CD4-positive, alpha-beta T cell treated with Interleukin-17A for 1 hour (primary cell): ENCODE measurements at places on chromosomes 7 and 10.
A peak's percentile ranks its signal among the peaks of the same experiment; 100 is the strongest.

DNA sequence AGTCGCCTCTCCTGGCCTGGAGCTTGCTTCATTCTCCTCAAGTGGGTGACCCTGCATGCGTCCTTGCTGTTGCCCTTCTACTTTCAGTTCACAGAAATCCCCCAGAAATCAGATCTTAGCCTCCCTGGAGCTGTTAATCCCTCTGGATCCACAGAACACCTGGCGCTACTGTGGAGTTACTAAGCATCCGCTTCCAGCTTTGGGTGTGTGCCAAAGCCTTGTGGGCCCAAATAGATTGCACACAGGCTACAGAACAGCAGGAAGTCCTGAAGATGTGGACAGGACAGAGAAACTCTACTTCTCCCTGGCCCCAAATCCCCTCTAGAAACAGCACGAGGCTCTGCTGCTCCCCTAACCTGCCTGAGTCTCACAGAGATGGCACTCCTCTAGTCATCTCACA, 36.6 kb upstream of the PDLIM1 start:
- no peak for DNase-seq

DNA sequence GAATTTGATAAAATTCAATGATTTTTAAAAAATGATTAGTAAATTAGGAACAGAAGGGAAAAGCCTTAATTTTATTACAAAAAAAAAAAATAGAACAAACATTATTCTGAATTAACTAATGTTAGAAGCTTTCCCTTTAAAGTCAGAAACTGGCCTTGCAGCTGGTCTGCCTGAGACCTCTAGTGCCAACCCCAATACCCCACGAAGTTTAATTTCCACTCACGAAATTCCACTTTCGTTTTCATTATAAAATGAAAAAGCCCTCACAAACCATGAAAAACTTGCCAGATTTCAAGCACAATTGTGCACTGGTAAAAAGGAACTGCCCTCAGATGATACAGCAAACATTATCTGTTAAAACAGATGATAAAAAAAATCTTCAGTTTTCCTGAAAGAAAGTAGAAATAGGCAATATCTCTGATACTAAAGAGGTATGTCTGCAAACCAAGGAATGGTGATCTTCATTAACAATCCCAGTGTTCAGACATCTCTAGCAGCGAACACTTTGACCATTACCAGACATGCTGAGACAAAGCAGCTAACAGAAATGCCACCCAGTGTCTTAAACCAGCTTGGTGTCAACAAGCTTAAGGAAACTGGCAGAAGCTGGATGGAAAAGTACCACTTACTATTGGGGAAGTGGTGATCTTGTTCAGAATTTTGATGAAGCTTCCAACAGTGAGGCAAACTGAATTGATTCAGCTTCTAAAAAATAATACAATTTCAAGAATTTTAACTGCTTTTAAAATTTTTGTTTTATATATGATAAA, 80.2 kb downstream of the PALS2 start:
- no peak for DNase-seq

DNA sequence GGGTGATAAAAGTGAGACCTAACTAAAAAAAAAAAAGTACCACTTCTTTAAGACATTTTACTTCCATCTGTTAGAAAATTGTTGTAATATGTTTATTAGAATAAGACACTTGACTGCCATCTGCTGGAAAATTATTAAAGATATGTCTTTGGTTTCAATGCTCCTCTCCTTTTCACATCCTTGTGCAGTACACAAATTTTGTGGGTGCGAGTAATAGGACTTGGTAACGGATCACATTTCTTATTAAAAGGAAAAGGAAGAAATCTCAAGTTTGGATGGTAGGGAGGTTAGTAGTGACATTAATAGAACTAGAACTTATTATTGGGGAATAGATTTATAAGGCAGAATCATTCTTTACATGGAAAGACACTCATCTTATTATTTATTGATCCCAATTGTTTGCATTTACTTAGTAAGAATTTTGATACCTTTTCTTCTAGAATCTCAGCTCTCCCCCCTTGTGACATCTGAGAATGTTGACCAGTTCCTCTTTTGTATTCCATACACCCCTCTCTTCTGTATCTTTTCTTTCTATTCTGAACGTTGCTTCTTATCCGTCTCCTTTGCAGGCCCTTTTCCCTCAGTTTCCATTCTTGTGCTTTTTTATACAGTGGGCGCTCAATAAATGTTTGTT, 43.0 kb upstream of the RPA3 start:
- DNase-seq = peak; percentile 69

DNA sequence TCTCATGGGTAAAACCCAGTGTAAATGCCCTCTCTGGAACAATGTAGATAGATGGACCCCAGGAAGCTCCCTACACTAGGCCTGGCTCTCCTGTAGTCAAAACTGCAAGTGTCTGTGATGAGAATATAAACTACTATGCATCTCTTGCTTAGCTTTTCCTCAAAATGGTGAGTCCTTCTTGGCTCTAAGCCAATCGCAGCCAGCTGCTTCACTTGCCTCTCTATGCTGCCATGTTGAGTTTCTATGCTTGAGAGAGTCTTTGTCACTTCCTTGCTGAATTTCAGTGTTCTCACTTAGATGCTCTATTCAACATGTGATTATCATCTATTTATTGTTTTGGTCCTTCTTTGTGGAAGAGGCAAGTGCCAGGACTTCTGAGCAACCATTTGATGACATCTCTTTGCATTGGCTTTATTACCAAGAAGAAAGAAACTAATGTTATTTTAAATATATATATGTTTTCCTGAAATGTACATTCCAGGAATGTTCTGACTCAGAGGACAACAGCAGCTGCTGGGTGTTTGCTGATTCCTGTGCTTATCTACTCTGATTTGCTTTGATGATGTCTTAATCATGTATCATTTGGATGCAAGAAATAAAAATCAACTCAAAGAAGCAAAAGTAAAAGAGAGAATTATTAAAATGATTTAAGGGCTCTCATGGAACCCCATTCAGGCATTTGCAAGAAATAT, 16.6 kb downstream of the TAS2R40 start:
- no peak for DNase-seq

DNA sequence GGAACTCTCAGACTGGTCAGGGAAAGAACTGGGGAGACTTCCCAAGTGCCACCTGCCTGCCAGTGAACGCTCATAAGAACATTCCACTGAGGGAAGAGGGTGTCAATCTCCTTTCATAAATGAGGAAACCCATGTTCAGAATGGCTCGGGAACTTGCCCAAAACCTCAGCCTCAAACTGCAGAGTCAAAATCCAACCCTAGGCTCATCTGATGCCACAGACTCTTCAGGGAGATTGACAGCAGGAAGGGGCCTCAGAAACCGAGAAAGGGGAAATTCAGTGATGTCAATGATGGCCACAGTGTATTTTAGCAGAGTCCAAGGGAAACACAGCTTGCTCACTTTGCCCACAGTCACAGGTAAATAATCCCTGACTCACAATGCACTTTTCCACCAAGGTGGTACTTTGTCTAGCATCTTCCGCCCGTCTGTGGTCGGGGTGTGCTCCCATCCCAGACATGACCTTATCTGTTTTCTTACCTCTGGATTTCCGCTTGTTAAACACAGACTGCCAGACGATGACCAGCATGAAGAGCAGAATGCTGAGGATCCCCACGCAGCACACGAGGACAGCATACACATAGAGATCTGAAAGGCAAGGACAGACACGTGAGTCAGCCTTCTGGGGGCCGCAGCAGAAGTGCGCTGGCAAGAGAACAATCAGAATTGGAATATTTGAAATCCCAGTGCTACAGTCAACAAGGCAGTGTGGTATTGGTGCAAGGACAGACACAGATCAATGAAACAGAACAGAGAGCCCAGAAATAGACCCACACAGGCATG, 38.4 kb downstream of the VSTM4 start:
- no peak for DNase-seq

GRCh38 chr7:19304086-19304485, 158.9 kb upstream of the FERD3L start:
- no peak for DNase-seq

- DNase-seq = no peak
These were observed 29.0 kb downstream of the ZNRF2 start for GRCh38 chr7:30313348-30313747.

- no peak for DNase-seq
These were observed 27.9 kb downstream of the C7orf25 start for GRCh38 chr7:42883950-42884349.

- no peak for DNase-seq
These were observed 60.2 kb downstream of the THNSL1 start for GRCh38 chr10:25076506-25077177.

DNA sequence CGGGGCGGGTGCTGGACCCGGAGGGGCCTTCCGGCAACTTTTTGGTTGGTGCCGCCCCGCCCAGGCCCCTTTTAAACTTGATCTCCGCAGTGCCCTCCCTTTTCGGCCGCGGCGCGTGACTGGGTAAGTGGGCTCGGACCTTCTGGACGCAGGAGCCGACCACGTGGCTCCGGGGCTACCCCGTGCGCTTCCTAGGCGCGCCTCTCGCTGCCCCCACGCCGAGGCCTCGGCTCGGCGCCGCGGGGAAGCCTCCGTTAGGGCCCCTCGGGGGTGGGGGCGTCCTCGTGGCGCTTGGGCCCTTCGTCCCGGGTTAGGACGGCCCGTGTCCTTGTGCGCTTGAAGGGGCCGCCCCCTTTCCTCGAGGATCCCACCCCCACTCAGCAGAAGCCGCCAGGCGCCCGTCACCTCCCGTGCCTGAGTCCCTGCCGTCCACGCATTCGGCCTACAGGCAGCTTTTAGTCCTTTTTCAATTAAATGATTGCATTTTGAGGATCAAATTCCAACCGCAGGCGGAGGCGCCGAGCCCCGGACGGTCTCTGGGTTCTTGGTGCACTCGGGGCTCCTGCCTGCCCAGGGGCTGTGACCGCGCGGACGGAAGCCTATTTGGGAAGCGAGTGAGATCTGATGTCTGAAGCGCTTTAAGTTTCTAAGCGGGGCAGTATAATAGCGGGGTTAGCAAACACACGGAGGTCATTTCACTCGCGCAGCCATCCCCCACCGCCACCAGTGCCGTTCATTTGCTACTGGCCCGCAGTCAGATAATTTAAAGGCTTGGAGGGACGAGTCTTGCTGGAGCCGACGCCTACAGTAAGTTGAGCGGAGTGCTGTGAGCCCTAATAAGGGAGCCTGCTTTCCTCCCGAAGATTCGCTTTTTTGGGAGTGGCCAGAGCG, 31.8 kb upstream of the TOMM7 start:
- peak; percentile 86 for DNase-seq

GRCh38 chr10:124600051-124600880, 138.6 kb downstream of the LHPP start:
- DNase-seq = no peak

DNA sequence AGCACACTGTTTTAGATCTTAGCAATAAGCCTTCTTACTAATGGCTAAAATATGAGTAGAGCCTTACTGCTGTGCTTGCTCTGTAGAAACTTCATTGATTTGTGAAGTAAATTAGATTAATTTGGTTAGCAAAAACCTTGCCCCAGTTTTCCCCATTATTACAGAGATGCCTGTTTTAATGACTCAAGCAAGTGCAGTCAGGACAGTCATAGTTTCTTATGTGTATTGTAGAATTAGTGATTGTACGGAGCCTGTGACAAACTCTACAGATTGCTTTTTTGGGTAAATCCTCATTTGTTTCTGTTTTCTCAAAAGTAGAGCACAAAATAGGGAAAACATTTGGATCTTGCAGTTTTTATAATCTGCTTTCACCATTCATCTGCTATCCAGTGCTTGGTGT, 7.0 kb downstream of the TAX1BP1 start:
- no peak for DNase-seq

DNA sequence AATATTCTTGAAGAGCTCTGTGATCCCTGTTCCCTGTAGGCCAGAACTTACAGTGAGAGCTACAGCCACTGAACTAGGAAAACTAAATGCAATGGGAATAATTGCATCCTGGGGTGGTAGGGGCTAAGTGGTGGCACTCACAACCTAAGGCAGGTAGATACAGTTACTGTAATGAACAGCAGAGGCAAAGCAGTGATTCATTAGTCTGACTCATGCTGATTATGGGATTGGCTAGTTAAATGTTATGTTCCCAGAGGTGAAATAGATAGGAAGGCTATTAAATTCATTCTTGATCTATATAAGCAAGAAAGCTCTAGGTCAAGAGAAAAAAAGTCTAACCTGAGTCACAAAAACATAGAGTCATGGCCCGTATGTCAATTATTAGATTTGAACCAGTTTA, 173.1 kb upstream of the MALRD1 start:
- DNase-seq = no peak

DNA sequence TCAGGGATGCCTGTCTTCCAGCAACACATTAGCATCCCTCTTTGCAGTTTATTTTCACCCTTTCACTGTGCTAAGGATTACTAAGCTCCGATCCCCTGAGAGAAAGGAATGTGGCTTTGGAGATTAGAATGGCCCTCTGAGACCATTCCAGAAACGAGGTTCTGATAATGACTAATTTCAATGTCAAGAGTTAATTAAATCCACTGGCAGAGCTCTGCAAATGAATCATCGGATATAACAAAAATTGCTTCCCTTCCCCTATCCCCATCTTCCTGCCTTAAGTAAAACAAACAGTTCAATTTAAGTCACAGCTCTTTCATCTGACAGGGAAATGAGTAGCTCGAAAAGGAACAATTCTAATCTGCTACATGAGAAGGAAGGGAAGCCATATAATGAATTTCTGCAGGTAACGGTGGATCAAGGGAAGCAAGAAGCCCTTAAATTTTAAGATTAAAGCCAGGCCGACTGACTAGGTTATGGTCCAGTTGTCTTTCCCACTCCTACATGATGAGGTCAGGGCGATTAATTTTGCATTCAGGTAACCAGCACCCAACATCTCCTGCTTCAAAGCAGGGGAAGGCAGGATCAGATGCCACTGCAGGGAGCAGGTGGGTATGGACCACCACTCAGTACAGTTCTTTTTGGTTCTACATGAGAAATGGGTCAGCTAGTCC, 50.5 kb downstream of the MALSU1 start:
- DNase-seq = no peak

GRCh38 chr10:101429423-101429822, 75.5 kb downstream of the BTRC start:
- DNase-seq = no peak

GRCh38 chr7:84219310-84219709, 24.7 kb upstream of the SEMA3A start:
- no peak for DNase-seq

- DNase-seq = no peak
These were observed 98.3 kb downstream of the MKLN1 start for GRCh38 chr7:131425992-131426391.

DNA sequence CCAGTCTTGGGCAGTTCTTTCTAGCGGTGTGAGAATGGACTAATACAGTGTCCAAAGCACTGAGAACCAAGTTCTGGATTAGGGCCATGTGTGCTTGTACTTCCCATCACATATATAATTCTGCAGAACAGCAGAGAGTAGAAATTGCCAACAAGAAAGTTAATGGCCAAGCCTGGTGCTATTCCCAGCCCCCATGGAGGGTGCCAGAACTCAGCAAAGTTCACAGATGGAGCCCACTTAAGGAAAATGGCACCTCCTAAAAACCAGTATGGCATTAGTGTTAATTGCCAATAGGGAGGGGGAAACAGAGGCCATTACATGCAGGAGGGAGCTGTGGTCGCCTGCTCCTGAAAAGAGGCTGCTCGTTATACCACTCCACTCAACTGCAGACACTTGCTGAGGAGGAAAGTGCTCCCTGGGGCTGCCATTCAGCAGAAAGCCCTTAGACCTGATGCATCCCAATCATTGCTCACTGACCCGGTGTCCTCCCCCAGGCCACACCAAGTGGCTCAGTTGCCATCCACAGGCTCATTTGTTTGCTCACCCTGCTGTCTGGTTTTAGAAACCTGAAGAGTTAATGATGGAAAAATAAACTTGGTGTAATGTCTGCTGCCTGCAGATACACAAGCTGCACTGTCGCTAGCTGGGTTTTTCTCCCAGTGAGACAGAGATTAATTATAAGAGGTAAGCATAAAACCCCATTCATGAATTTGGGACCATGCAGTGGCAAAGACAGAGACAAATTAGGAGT, 280.6 kb downstream of the GFRA1 start:
- no peak for DNase-seq

GRCh38 chr10:100631192-100631591, 95.4 kb downstream of the HIF1AN start:
- DNase-seq = no peak
